ENCODE measurements at places on chromosomes 1 and 21. TPM values are rescaled to one million over a fixed set of nuclear protein-coding genes. Genes with fewer than 3 reads are reported as not detected.

GRCh38 chr1:193437785-193438184 is 251.4 kb upstream of the B3GALT2 start:
- DNase-seq: no peak
- H3K36me3 ChIP-seq: peaks cover 6% of the 10 kb centered on the region
- H3K4me3 ChIP-seq: no peak overlapping the region
- peaks cover 10% of the 10 kb centered on the region for H3K4me1 ChIP-seq

DNA sequence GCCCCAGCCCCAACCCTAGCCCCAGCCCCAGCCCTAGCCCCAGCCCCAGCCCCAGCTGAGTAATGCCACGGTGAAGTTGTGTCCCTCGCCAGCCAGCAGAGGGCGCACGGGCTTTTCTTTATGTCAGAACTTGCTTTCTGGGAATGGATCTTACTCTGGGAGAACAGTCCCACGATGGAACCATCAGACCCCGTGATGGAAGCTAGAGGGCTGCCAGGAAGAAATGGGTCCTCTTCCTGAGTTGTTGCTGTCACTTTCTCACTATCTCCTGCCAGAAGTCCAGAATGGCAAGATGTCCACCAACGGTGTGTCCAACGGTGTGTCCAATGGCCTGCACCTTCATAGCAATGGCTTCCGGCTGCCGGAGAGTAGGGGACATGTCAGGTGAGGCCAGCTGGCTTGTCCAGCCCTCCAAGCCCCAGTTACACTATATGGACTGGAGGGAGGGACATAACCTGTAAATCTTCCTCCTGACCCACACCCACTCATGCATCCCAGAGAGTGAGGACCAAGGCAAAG is 25.1 kb upstream of the TMEM222 start:
- H3K4me3 ChIP-seq: no peak overlapping the region
- H3K27ac ChIP-seq: no peak overlapping the region
- peaks cover 10% of the 10 kb centered on the region for H3K36me3 ChIP-seq
- H3K27me3 ChIP-seq: no peaks in the 10 kb centered on the region
- DNase-seq: no peak

DNA sequence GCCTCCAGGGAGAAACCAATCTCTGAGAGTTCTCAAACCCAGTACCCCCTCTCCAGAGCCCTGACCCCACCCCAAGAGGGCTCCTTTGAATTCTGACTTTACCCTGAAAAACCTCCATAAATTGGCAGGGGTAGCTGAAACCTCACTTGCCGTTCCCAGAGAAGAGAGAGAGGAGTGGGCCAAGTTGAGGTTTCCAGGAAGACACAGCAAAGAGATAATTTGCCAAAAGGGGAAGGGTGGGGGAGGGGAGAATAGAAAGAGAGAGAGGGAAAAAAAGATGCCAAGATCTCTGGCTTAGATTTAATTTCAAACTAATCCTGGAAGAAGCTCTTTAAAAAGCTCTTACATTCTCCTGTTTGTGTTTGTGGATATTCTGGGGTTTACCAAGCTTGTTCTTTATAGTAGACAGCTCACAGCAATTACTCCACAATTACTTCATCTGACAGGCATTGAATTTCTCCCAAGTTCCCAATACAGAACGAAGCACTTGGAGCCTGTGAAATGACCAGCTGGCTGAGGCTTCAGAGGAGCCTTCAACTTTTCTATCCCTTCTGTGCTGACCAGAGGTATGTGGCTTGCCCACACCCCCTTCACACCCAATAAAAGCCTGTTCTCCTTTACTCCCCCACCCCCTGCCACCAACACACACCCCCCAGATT is 1.1 kb upstream of the GRHL3 start:
- H3K27ac ChIP-seq: no peak overlapping the region
- H3K36me3 ChIP-seq: no peaks in the 10 kb centered on the region
- H3K4me1 ChIP-seq: peaks cover 36% of the 10 kb centered on the region
- no peak overlapping the region for H3K4me3 ChIP-seq
- no peak for DNase-seq

- no peaks in the 10 kb centered on the region for H3K4me1 ChIP-seq
- peaks cover 38% of the 10 kb centered on the region for H3K36me3 ChIP-seq
- no peaks in the 10 kb centered on the region for H3K27me3 ChIP-seq
- no peak overlapping the region for H3K4me3 ChIP-seq
- no peak for DNase-seq
- no peak overlapping the region for H3K27ac ChIP-seq
Measured at GRCh38 chr21:42854246-42855010, 24.9 kb downstream of the WDR4 start.

Gene FNDC5
- 4.6 TPM for total RNA-seq

Gene SYNJ1
- 13.6 TPM for total RNA-seq

All from chondrocyte (in vitro differentiated cells).